Vagina (tissue), 2 donors: ENCODE measurements at places on chromosomes 3 and 15.

- no peak for DNase-seq
These were observed 245.1 kb upstream of the NAALADL2 start for GRCh38 chr3:174614036-174614435.

DNA sequence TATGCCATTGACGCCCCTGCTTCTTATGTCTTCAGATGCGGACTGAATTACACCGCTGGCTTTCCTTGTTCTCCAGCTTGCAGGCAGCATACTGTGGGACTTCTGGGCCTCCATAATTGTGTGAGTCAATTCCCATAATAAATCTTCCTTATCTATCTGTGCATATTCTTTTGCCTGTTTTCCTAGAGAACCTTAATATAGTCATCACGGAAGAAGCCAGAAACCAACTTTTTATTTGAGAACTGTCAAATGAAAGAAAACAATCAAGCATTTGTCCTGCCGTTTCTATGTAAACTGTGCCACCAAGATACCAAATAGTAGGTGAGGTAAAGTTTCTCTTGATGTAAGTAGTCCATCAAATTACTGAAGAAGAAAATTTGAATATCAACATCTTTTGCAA lies 51.8 kb upstream of the B3GALNT1 start:
- DNase-seq: no peak

- no peak for DNase-seq
These were observed 372.3 kb upstream of the IL12A start for GRCh38 chr3:159616234-159616825.

- no peak for DNase-seq
These were observed 44.1 kb downstream of the KLHL25 start for GRCh38 chr15:85750319-85751290.

DNA sequence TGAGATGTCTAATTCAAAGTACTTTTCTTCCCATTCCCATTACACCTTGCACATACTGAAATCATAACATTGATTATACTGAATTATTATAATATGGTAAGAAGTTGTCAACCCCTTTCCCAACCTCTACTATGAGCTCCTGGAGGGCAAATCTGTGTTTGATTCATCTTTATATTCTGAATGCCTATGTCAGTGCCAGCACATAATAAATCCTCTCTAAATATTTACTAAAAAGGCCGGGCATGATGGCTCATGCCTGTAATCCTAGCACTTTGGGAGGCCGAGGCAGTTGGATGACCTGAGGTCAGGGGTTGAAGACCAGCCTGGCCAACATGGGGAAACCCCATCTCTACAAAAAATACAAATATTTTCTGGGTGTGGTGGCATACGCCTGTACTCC lies 392.5 kb upstream of the CADM2 start:
- DNase-seq: no peak

DNA sequence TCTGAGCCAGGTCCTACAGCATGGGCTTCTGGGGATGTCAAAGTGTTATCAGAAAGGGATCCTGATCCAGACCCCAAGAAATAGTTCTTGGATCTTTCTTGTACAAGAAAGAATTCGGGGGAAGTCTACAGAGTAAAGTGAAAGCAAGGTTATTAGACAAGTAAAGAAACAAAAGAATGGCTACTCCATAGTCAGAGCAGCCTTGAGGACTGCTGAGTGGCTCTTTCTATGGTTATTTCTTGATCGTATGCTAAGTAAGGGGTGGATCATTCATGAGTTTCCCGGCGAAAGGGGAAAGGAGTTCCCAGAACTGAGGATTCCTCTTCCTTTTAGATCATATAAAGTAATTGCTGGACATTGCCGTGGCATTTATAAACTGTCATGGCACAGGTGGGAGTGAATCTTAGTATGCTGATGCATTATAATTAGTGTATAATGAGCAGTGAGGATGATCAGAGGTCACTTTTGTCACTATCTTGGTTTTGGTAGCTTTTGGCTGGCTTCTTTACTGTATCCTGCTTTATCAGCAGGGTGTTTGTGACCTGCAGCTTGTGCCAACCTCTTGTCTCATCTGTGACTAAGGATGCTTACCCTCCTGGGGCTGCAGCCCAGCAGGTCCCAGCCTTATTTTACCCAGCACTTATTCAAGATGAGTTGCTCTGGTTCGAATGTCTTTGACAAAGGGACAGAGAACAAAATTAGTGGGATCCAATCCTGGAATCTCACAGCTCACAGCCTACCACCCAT lies 41.0 kb downstream of the CRYGS start:
- DNase-seq: peak; percentile 72

DNA sequence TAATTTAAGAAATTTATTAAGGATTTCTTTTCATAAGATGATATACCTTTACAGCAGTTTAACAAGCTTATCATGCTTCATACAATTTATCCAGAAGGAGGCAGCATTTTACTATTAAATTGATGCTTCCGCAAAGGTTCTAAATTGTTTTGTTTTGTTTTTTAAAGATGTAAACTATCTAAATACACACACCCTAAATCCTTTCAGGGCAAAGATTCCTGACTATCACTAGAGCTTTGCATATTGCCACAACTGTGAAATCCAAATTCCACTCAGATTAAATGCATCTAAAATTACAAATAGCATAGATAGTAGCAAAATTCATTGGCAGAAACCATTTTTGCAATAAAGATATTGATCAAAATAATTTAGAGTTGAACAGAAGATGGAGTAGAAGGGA lies 44.5 kb upstream of the CCNL1 start:
- no peak for DNase-seq

DNA sequence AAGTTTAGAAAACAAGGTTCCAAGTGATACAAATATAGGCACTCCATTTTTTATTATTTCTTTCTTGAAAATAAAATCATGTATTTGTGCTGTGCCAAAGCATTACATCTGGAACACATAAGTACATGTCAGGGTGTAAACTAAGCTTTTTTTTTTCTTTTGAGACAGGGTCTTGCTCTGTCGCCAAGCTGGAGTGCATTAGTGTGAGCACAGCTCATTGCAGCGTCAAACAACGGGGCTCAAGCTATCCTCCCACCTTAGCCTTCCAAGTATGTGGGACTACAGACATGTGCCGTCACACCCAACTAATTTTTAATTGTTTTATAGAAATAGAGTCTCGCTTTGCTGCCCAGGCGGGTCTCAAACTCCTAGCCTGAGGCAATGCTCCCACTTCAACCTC lies 9.0 kb downstream of the SPATA12 start:
- DNase-seq: no peak

DNA sequence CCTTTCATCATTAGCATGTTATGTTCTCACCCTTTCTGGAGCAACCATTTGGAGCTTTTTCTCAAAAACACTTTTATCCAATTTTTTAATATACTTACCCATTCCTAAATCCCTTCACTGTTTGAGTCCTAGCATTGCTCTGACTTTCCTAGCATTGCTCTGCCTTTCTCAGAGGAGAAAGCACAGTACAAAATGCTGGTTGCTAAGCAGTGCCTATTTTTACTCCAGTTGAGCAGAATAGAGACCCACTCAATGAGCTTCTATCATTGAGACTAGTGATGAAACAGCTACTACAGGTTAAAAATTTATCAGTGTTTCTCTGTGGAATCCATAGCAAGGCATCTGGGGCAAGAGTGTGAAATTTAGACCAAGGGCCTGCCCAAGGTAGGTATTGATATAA lies 21.8 kb upstream of the IL1RAP start:
- DNase-seq: no peak

DNA sequence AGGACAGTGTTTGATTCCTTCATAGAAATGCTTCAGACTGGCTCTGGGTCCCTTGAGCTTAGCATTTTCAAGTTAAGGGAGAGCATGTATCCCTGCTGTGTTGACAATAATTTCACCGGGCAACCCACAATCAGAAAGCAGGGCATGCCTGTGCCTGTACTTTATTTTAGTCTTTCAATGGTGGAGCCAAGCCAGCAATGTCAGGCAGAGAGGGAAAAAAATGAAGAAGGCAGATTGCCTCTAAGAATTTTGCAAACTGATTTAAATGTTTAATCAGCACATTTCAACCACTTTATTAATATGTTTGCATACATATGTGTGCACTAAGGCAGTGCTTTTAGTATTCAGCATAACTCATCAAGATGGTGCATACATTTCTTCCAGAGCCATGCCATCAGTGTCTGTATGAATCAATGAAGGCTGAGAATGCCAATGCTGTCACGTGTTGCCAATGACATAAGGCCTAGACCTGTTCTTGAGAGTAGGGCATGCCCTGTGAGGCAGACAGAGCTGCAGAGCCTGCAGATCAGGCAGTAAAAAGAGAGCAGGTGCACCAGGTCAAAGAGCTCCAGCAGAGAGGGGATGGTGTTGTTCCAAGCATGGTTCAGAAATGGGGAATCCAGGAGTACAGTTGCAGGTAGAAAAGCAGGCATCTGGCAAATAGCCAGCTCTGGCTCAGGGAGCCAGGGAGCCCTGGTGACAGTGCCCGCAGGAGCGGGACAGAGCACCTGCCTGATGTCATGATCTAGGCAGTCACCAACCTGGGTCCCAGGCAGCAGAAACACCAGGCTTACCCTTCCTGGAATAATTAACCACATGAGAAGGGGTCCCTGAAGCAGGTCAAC lies 508.5 kb downstream of the GABRG3 start:
- no peak for DNase-seq

DNA sequence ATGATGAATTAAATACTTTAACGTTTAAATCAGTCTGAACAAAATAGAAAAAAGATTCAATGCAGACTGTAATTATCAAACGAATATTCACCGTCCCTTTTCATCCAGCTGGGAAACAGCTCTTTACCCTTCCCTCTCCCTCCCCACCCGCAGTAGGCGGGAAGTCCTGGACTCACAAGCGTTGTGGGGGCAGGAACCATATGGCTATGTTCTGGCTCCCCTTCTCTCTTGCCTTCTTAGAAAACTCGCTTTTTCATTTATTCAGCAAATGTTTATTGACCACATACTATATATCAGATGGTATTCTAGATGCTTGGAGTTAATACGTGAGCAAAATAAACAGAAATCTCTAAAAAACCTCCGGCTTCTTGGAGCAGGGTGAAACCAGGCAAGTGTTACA lies 715 bp upstream of the SCAPER start:
- DNase-seq: no peak

DNA sequence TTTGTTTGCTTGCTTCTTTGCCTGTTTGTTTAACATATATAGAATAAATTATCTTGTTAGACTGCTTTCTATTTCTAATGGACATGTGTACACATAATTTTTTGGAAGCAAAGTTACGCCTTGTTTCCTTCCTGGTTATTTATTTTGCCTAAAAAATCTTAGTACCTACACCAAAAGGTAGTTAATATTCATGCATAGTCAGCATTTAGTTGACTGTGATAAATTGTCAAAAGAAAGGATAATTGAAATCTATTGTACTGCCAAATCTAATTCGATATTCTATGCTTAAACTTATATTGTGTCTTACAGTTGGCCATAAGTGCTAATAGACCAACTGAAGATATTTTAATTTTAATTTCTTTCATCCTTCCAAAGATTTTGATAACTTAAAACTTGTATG lies 233.9 kb upstream of the ARL6 start:
- DNase-seq: no peak

GRCh38 chr3:177754508-177754921 lies 557.2 kb upstream of the TBL1XR1 start:
- no peak for DNase-seq

DNA sequence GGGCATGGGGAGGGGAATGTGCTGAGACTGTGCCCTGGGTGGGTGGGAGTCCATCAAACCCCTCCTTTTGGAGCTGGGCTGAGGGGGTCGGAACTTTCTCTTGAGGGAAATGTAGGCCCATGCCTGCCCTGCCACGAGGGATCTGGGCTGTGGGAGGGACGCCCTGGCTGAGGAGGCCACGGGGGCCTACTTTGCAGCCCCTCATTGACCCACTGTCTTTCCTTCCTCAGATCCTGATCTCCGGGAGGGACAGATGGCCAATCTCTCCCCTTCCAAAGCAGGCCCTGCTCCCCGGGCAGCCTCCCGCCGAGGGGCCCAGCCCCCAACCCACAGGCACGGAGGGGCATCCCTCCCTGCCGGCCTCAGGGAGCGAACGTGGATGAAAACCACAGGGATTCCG lies 25.3 kb downstream of the LOXL1 start:
- DNase-seq: no peak

GRCh38 chr3:179113903-179114302 lies 34.3 kb upstream of the PIK3CA start:
- no peak for DNase-seq

DNA sequence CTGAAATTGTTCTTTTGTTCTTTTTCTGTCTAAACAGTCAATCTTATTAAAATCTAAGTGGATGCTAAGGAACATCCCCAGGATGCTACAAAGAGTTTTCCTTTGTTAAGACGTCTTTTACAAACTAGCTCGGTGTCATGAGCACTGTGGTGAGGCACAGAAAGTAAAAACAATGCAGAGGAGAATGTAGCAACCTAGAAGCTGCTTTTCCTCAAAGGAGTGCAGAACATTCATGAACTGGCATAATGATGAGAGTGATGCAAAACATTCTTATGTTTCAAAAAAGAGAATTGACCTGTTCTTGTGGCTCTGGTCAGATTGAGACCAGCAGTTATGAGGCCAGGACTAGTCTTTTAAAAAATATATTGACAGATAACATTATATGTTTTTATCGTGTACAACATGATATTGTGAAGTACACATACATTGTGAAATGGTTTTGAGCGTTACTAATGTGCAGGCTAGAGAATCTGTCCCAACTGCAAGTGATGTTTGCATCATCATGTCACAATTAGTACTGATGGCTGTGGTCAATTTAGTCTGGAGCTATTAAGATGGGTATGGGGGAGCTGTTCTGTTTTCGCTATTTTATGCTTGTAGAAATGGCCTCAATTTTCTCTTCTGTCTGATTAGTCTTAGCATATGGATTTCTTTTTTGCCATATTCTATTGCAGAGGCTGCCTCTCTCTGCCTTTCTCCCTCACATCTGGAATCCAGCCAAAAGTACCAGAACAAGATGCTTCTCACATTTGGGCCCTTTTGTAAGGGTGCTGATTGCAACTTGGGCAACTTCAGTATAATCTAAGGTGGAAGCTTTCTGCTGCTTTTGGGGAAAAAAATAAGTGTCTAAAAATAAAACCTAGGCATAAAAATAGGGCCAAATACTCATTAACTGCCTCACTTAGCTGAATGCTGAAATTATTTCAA lies 50.2 kb downstream of the HHLA2 start:
- DNase-seq: no peak

GRCh38 chr3:52710512-52710911 lies 4.6 kb downstream of the SPCS1 start:
- no peak for DNase-seq

DNA sequence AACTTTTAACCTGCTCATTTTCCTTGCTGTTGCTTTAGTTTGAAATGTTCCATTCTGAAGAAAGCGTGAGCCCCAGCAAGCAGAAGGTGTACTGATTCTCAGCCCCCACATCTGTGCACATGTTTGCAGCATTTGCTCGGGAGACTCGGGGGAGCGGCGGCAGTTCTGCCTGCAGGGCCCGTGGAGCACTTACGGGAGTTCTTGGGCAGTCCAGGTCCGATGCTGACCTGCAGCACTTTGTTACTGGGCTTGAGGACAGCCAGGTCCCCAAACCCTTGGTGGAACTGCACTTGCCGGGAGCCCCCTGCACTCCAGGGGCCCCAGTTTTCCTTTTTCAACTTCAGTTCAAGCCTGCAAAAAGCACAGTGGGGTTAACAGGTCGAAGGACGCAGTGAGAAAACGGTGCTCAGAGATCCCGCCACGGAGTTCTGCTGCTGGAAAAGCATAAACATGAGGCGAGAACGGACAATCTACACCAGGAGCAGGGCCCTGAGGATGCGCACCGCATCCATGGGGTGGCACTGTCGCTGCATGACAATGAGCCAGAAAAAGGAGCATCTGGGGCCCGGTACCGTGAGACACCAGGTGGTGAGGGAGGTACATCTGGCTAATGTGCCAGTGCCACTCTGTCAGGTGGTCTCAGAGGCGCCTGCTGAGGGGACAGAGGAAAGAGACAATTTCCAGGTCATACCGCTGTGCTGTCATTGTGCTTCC lies 45.6 kb upstream of the LDHAL6B start:
- no peak for DNase-seq
